Left ventricle myocardium superior (tissue), 1 donor: ENCODE measurements at places on chromosomes 16 and 17.

GRCh38 chr17:28938552-28938951 is 12.8 kb downstream of the PHF12 start:
- no peak for DNase-seq

DNA sequence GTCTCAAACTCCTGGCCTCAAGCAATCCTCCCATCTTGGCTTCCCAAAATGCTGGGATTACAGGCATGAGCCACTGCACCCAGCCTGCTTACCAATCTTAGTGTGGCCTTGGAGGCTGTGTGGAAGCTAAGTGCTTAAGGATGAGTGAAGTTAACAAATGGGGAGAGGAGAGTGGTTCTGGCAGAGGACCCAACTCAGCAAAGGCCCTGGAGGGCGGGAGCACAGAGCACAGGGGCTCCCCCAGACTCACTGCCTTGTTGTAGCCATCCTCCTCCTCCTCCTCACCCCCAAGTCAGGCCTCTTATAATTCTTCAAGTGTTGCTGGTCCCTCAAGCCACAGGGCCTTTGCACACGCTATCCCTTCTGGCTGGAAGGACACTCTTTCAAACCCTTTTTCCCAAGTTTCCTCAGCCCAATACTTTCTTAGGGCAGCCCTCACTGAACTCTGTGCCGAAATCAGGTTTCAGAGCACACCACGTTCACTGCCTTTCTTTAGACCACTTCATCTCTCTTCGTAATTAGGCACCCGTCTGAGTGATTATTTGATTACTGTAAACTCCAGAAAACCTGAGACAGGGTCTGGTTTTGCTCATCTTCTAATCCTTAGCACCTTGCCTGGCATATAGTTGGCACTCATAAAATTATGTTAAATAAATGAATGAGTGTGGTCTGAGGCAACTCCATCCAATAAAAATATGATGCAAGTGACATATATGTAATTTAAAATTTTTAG is 23.4 kb downstream of the NGFR start:
- DNase-seq = no peak

- DNase-seq = no peak
These were observed 50.6 kb downstream of the MARF1 start for GRCh38 chr16:15592324-15592723.

DNA sequence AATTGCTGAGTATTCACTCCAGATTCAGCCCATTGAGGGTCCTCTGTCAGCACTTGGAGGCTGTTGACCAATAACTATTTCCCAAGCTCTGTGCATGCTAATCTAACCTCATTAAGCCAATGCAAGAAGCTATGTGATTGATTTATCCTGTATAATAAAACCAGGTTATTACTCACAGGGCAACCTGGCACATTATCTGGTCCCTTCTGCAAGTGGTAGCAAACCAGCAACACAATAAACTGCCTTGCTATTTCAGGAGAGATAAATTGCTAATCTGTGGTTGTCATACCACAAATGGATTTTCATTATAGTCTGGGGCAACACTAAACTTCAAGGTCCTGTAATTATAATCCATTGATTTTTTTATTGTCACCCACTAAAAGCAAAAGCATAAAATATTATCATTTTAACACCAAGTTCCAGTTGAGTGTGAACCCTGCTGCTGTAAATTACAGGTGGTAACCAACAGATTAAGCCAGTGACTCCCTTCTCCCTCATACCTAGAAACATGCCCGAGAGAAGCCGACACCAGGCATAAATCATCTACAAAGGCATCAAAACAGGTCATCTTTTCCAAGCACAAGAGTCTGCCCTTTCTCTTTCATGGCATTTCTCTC is 51.1 kb upstream of the SOX9 start:
- no peak for DNase-seq
